NCI-H1694 treated with DMSO at 0.1 percent for 48 hours (cell line): ENCODE measurements at places on chromosomes 5 and 9.

GRCh38 chr5:75325242-75325641 lies 11.8 kb upstream of the HMGCR start:
- DNase-seq = no peak

GRCh38 chr9:94903961-94904421 lies 177.5 kb downstream of the AOPEP start:
- DNase-seq = no peak

DNA sequence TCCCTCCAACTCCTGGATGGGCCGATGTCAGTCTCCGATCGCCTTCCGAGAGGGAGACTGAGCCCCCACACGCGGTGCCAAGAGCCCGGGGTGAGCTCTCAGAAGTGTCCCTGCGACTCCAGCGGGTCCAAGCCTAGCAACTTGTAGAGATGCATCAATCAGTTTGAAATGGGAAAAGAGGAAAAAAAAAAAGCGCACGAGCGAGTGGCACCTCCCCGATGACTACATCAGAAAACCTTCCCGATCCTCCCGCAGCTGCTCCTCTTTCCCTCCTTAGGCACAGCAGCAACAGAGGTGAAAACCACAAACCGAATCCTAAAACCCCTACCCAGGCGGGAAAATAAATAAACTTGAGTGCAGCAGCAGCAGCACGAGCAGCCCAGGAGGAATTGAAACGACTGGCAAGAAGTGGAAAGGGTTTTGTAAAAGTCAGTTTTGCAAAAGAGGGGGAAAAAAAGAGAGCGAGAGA lies 1.0 kb upstream of the EFNA5 start:
- peak; percentile 73 for DNase-seq

DNA sequence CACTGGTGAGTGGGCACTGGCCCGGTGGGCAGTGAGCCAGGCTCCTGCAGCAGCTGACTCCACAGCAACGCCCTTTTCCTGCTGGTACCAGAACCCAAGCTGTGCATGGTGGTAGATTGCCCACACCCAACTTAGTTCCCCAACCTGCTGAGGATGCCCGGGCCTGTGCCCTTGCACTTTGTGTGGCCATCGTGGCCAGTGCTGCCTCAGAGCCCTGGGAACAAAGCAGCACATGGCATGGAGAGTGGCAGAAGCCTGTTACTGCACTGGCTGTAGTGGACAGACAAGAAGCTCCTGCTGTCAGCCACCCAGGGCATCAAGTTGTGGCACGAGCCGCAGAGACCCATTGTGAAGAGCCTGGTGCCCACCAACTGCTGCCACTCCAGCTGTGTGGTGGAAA lies 612.9 kb downstream of the DNAH5 start:
- no peak for DNase-seq

DNA sequence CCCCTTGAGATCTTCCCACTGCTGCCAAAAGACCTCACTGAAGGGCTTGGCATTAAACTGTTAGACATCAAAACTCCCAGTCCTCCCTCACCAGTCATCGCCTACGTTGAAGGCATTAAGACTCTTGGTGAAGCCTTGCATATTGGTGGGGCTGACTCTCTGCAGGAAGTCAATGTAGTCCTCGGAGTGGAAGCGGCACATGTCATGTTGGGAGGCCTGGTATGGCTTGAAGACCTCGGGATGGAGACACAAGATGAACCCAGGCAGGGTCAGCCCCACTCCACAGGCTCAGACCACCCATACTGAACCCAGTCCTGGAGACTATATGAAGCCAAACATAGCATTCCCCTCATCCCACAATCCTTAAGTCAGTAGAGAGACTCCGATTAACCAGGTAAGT lies 1.9 kb downstream of the HDAC3 start:
- no peak for DNase-seq

GRCh38 chr5:131984956-131985665 lies 26.3 kb downstream of the ACSL6 start:
- no peak for DNase-seq

GRCh38 chr5:154118385-154118784 lies 72.1 kb upstream of the GALNT10 start:
- DNase-seq = no peak

DNA sequence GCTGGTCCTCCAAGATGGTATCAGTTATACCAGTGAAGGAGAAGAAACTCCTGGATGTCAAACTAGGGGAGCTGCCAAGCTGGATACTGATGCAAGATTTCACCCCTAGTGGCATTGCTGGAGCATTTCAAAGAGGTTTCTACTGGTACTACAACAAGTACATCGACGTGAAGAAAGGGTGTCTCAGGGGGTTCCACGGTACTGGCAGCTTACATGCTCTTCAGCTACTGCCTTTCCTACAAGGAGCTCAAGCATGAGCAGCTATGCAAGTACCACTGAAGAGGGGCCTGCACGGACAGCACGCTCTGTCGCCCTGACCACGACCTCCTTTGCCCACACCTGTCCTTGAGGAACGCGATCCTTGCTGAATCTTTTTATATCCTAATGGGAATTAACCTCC lies 19.5 kb downstream of the ACTL7B start:
- DNase-seq = no peak
